Activated naive CD4-positive, alpha-beta T cell (primary cell): ENCODE measurements at places on chromosomes 1 and 21.

- no peak for DNase-seq
Measured at GRCh38 chr1:44610527-44611148, 63.6 kb downstream of the TMEM53 start.

- DNase-seq: no peak
Measured at GRCh38 chr1:168585191-168585590, 8.8 kb downstream of the XCL1 start.

- no peak for DNase-seq
Measured at GRCh38 chr1:44484155-44484688, 79.2 kb downstream of the RNF220 start.

GRCh38 chr1:156372876-156373275, 3.9 kb downstream of the RHBG start:
- no peak for DNase-seq

DNA sequence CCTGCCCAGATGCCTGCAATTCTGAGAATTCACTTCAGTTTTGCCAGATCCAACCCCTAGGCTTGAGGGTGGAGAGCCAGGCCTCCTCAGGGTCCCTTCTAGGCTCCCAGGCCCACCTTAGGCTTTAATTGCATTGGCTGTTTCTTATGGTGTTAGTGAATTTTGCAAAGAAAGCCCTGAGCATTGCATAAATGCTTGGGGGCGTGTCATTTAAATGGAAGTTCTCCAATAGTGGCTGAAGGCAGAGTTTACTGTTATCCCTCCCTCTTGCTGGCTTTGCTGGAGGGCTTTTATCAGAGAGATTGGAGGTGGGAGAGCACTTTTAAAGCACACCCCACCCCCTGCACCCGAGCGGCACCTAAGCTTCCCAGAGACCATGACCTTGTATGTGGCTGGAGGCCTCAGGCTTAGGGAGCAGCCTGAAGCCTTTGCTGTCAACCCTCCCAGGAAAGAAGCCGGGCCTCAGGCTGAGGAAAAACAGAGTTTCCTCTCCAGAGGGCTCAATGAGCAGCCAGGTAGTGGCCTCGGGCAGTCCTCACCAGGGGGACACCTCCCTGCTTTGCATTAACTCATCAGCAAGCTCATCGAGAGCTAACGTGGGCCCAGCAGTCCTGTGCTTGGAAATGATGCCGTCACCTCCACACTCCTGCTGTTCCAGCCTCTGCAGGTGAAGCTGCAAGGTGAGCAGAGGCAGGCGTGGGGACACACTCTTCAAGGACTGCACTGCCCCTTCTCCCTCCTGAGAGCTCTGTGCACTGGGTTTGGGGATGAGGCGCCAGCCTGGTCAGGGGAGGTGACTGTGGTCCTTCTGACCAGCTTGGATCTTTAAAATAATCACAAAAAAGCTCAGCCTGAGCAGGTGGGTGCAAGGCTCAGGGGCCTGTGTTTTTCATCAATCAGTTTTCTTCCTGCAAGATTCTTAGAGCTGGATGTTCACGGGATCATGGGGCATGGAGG, 58.0 kb downstream of the STUM start:
- no peak for DNase-seq

- no peak for DNase-seq
Measured at GRCh38 chr1:195828325-195828724, 779.9 kb downstream of the KCNT2 start.

DNA sequence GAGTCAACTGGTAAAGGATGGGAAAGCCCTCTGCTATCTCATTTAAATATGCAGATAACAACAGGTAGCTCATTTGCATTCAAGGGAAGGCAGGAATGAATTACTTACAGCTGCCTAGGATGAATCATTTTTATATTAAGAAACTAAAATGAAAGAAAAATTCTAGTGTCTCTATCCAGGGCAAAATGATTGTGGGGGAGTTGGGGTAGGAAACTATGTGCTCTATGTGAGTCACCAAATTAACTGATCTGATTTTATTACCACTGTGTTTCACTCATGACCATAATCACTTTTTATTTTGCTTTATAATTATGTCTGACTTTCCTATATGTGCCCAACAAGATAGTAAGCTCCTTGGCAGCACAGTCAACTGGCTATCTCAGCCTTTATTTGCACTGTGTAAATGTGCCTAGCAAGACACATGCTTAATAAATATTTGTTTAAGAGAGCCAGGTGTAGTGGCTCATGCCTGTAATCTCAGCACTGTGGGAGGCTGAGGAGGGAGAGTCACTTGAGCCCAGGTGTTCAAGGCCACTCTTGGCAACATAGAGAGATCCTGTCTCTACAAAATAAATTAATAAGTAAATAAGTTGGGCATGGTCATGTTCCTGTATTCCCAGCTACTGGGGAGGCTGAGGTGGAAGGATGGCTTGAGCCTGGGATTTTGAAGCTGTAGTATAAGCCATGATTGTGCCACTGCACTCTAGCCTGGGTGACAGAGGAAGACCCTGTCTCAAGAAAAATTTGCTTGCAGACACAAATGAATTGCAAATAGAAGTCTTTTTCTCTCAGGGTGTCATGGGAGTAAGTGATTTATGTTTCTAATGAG, 84.1 kb downstream of the SPAG17 start:
- no peak for DNase-seq

DNA sequence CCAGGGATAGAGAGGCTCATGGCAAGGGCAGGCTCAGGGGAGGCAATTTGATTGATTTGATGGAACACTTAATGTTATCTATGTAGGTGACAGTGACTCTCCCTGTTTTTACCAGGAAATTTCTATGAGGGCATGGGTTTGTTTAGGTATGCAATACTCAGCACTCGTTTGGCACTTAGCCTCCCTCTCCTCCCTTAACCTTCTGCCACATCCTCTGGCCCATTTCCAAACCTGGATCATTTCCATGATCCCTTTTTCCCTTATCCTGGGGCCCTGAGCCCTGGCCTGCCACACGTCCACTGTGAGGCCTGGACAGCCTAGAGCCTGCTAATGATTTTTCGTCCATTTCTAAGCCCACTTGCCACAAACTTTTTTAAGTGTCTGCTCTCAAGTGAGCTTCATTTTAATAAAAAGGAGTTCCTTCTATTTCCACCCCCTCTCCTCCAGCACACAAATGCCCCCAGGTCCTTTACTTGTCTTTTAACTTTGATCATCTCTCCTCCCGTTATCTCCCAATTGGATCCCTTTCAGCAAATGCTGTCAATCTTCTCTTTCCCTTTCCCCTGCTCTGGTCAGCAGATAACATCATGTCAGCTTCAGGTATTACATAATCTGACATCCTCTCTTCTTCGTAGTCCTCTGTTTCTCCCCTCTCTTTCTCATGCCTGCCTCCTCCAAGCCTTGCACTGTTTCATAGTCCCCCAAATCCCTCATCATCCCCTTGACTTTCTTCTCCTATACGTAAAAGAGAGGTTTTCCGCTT, 37.8 kb upstream of the GADD45A start:
- DNase-seq: no peak

- DNase-seq: no peak
Measured at GRCh38 chr1:175274368-175274767, 81.8 kb upstream of the KIAA0040 start.

DNA sequence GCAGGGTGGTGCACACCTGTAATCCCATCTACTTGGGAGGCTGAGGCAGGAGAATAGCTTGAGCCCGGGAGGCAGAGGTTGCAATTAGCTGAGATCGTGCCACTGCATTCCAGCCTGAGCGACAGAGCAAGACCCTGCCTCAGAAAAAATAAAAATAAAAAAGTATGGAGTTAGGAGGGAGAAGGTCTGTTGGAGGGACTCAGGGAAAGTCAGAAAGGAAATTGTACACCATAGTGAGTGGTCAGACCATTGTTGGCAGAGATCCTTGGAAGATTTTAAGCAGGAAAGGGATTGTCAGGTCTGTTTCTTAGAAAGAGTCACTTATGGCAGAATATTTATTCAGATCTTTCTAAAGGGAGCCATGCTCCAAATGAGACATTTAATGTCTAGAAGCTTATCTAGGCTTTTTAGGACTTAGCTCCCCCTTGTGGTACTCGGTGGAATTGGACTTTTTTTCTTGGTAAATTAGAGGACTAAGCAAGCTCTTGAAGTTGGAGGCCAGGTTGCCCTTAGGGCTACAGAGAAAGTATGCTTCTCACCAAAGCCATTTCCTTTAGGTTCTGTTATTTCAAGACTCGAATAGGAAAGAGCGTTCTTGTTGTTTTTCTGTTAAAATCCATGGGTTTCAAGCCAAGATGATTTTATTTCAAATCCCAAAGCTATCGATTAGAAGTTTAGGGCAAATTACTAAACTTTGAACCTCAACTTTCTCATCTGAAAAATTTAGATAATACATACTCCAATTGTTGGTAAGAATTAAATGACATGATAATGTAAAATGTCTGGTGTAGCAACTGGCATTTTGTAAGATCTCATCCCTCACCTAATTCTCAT, 16.5 kb downstream of the MIA3 start:
- DNase-seq: no peak

- no peak for DNase-seq
Measured at GRCh38 chr21:41160036-41160435, 7.9 kb upstream of the BACE2 start.

- DNase-seq: no peak
Measured at GRCh38 chr1:6054596-6054995, 8.9 kb downstream of the KCNAB2 start.

DNA sequence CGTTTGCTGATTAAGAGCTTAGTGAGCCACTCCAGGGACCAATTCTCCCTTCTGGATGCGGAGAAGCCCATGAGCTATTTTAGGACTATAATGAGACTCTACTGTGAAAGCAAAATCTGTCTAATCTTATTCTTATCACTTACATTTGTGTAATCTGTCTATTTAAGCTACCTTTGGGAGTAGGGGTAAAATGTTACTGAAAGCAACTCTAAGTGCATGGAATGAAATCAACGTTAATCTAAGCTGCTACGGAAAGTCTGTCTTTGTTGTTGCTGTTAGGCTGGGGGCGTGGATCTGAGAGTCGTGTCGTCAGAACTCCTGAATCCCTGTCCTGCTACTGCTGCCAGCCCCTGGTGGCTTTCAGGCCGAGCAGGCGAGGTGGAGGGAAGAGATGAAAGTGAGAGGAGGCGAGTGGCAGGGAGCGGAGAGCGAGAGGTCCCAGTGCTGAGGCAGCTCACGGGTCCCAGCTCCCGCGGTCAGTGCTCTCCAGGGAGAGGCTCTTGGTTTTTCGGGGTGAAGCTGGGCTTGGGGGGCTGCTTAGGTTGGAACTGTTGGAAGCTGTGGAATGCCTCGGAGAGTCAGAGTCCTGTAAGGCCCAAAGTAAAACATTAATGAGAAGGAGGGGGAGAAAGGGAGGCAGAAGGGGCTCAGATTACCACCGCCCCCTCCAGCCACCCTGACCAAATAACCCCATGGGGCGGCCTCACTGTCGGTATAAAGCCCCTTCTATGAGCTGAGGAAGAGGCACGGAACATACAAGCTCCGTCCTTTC, 53.9 kb downstream of the COQ8A start:
- DNase-seq: no peak

- DNase-seq: no peak
Measured at GRCh38 chr1:67390041-67390887, 39.9 kb downstream of the SERBP1 start.

DNA sequence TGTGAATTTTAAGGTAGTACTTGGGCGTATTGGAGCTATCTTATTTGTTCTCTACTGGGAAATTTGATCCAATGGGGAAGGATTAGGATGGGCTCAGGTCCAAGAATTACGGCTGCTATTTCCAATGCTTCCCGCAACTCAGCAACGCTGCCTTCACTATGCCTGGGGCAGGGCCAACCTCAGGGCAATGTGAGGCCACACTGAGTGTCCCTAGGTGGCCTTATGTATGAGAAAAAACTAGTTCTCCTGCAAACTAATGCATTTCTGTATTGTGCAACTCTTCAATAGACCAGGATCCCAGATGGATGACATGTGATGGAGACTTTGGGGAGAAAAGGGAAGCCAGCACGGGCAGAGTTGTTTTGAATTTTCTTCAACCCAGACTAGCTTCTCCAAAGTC, 168.1 kb downstream of the DUSP10 start:
- DNase-seq: no peak

- DNase-seq: no peak
Measured at GRCh38 chr1:160047111-160047991, 15.6 kb upstream of the PIGM start.

DNA sequence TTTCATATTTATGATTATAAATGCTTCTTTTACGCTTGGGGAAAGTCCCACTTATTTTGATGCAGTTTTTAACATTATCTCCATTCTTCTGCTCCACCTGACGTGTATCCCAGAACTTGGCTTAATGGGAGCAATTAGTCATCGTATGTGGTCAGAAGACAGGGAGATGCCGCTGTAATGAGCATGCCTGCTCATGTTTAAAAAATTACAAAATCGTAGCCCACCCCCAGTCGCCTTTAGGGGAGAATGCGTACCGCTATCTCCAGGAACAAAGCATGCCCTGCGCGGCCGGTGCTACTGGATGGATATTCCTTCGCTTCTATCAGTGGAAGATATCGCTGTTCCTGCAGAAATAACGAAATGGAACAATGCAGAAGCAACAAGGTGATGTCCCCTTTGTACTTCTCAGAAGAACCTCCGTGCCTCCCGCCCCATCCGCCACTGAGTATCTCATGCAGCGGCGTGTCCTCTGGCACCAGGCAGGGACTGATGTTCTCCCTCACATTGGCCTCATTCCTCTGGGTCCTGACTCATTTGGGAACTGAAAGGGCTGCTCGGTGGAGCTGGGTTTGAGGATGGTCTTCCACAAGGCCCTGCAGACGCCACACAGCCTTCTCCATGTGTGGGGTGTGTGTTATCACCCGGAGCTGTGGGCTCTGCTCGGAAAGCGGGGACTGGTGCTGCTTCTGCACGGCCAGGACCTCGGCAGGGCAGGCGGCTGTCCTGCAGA, 116.3 kb upstream of the COL6A1 start:
- DNase-seq: no peak

GRCh38 chr1:207997486-207998268, 86.8 kb upstream of the CD34 start:
- peak; percentile 13 for DNase-seq

DNA sequence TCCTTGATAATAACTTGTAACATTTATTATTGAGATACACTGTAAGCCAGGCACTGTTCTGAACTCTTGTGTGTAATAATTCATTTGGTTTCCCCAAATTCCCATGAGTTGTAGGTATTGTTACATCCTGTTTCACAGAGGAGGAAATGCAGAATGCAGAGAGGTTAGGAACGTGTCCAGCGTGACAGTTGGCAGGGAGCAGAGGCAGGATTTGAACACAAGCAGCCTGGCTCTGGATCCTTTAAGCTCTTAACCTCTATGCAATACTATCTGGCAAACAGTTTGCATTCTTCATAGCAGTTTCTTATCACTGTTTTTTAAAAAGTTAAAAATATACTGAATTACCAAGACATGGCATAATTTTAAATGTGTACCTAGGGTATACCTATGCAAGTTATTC, 30.5 kb downstream of the EEIG2 start:
- DNase-seq: no peak
